8988T (cell line): ENCODE measurements at places on chromosomes 13 and 19.

DNA sequence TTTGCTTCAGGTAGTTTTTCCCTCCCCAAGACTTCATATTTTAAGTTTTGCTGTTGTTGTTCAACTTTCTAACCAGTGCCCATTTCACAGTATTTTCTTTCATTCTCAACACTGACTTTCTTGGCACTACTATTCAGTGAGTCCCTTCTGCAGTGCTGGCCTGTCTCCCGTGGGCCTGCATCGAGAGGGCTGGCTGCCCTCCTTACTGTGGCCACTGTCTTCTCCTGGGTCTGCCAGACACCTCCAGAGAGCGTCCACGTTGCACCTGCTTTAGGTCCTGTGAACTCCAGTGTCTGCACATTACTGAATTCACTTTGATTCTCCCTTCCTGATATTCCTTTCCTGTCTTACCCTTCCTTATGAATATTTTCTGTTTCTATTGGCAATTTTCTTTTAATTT lies 27.3 kb downstream of the COL4A1 start:
- DNase-seq = no peak

DNA sequence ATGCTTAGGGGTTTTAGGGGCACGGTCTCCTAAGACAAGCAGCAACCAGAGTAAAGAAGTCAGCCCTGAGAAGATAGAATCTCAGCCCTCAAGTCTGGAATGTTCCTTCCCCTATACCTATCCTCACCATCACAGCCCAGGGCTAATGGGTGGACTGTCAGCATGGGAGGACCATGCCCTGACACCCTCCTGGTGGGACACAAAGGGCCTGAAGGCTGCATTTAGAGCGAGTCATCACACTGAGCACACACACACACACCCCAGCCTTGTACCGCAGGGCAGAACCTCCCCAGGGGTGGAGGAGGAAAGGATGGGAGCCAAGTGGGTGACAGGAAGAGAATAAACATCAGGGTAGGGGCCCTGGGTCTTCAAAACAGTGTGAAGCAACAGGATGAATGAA lies 174.8 kb upstream of the SERP2 start:
- DNase-seq = no peak

- no peak for DNase-seq
These were observed 24.3 kb downstream of the TMTC4 start for GRCh38 chr13:100650326-100650725.

- peak; percentile 14 for DNase-seq
These were observed 4.8 kb downstream of the PIAS4 start for GRCh38 chr19:4012092-4012974.

DNA sequence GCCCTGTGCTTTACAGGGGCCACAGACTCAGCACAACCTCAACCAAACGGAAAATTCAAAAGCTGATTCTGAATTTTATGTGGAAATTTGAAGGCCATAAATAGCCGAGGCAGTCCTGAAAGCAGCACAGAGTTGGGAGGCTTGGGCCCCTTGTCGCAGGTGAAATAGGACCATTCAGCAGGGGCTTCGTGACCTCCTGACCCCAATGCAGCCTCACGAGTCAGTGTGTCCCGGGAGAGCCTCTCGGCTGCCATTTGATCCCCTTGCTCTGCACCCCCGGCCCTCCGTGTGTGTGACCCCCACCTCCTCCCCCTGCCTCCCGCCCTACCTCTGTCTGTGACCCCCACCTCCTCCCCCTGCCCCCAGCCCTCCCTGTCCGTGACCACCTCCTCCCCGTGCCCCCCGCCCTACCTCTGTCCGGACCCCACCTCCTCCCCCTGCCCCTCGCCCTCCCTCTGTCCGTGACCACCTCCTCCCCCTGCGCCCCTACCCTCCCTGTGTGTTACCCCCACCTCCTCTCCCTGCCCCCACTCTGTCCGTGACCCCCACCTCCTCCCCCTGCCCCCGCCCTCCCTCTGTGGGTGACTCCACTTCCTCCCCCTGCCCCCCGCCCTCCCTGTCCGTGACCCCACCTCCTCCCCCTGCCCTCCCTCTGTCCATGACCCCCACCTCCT lies 41.7 kb upstream of the TFDP1 start:
- DNase-seq = no peak

DNA sequence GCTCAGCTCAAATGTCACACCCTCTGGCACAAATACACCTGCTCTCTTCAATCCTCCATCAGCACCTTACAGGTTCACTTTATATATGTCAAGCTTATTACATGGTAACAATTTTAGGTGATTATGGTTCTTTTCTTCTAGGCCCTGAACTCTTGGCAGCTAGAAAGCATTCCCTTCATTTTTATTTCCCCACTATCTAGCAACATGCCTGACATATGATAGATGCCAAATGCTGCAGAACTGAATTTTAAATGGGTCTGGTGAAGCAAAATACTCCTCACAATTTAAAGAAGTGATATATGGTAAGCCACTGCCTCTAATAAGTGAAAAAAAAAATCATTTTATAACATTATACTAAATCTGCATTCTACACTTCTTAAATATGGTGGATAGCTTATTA lies 95.2 kb downstream of the USP12 start:
- DNase-seq = no peak
